GM04503 (cell line): ENCODE measurements at places on chromosomes 6 and 20.

DNA sequence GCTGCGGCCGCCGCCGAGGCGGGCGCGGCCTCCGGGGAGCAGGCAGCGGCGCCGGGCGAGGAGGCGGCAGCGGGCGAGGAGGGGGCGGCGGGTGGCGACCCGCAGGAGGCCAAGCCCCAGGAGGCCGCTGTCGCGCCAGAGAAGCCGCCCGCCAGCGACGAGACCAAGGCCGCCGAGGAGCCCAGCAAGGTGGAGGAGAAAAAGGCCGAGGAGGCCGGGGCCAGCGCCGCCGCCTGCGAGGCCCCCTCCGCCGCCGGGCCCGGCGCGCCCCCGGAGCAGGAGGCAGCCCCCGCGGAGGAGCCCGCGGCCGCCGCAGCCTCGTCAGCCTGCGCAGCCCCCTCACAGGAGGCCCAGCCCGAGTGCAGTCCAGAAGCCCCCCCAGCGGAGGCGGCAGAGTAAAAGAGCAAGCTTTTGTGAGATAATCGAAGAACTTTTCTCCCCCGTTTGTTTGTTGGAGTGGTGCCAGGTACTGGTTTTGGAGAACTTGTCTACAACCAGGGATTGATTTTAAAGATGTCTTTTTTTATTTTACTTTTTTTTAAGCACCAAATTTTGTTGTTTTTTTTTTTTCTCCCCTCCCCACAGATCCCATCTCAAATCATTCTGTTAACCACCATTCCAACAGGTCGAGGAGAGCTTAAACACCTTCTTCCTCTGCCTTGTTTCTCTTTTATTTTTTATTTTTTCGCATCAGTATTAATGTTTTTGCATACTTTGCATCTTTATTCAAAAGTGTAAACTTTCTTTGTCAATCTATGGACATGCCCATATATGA, 3.2 kb downstream of the MARCKS start:
- DNase-seq, result no peak

GRCh38 chr6:14075095-14075503, 42.5 kb upstream of the CD83 start:
- DNase-seq, result no peak

GRCh38 chr20:24968278-24968800, 19.3 kb downstream of the CST7 start:
- DNase-seq, result no peak

DNA sequence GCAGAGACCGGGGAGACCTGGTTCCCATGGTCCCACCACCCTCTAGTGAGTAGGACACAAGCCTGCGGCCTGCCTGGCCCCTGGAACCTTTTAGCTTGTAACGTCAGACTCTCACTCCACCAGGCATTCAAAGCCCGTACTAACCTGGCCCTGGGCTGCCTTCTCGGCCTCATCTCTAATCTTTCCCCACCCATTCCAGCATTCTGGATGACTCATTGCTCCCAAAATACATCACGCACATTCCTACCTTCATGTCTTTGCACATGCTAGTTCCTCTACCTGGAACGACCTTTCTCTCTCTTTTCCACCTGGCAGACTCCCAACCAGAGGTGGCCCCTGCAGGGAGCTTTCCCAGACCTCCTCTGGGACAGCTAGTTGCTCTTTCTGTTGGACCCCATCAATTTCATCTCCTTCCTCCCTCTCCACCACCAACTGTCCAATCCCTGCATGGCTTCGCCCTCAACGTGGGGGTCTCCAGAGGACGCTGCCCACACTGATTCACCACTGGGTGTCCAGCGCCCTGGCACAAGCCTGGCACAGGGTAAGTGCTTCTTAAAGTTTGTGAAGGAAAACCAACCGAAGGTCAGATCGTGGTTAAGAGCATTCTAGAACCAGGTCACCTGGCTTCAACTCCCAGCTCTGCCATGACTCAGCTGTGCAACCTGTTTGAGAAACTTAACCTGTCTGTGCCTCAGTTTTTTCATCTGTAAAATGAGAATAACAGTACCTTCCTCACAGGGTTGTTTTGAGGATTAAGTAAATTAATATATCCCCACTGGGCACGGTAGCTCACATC, 35.2 kb downstream of the JPH2 start:
- DNase-seq, result no peak

DNA sequence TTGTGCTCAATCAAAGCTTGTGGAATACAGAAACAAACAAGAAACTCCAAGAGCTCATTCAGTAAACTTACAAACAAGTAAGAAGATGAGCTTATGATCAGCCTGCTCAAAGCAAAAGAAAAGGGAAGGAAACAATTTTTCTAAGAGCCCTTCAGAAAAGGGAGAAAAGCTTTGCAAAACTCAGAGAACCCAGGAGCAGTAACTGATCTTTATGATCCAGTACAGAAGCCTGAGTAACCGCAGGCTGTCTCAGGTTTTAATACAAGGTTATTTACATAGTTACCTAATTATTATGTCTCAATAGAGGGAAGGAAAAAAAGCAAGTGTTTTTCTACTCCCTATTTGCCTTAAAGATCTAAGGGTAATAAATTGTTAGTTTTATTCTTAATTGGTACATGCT, 226.5 kb downstream of the MAFB start:
- DNase-seq, result no peak

- no peak for DNase-seq
Observed at GRCh38 chr6:144027932-144028587, 20.0 kb upstream of the PLAGL1 start.

DNA sequence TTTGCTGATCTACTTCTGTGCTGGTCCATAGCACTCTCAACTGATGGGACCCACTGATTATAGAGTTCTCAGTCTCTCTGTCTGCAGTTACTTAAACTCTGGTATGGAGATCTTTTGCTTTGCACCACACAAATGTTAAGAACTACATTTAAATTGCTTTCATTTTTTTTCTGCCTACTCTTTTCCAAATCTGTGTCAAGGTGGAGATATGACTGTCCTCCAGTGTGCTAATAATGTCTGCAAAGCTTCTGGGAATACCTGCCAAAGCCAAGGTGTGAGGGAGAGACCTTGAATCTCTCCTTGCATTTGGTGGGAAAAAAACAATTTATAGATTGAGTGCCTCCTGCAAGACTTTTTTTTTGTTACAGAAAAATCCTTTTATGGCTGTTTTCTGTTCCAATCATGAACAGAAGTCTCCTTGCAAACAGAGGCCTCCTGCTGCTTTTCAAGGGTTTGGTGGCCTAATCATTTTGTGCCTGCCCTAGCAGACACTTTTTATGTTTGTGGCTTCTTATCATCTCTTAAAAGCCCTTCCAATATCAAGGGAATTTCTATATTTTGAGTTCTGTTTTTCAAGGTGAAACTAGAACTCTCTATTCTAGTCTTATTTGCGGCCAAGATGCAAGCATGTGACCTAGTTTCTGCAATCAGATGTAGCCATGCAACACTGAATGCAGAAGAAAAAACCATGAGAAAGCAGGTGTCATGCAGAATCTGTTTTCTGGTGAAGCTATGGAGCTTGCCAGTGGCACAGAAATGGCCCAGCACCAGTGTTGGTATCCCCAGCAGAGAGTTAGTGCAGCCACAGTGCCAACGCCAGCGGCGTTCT, 23.2 kb upstream of the AKIRIN2 start:
- no peak for DNase-seq

DNA sequence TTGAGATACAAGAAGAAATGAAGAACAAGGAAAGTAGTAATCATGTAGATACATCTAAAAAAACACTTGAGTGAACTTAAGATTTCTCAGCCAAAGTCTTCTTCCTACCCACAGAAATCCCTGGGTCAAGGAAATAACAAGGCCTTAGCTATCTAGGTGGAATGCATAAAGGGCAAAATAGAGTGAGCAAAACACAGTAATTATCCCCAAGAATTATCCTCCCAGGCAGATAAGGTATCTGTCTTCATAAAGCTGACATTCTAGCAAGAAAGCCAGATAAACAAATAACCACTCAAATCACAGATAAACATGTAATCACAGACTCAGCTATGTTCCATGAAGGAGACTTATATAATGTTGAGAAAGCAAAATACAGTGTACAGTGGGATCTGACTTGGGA, 136.9 kb upstream of the C6orf118 start:
- no peak for DNase-seq

- no peak for DNase-seq
Observed at GRCh38 chr6:40352527-40353170, 234.5 kb downstream of the LRFN2 start.

- DNase-seq, result no peak
Observed at GRCh38 chr6:5042436-5042835, 38.6 kb upstream of the RPP40 start.

DNA sequence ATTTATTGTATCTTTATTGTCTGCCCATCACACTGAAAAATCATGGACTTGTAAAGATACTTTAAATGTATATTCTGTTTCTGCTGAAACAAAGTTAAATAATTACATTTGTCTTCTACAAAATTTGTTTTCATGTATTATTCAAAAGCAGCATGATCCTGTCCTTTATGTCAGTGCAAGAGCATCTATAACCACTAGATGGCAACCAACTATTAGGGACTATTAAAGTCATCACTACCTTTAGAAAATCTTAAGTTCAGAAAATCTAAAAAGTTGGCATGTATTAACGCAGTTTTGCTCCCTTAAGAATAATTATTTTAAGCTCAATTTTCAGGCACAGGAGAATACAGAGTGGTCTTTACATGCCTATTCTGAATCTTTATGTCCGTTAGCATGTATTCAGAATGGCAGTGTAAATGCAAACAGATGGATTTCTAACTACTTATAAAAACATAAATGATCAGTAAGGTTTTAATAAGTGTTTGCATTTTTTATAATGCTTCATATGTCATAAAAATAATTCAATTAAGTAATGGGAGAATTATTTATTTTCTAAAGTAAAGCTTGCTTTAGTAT, 17.8 kb downstream of the TMEM30A start:
- DNase-seq, result no peak

DNA sequence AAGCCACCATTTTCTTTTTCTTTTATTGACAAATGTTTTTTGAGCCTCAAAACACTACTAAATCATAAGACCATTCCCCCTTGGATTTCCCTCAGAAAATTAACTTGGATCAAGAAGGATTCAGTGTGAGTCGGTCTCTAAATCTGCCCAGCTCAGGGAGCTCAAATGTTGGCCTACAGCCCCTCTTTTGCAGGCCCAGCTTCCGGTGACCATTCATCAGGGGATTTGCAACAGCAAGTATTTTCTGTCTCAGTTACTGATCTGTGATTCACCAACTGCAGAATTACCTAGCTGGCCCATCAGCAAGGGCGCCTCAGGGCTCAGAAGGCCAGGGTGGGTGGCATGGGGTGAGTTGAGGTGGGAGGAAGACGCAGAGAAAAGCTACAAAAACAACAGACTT, 318.1 kb downstream of the CDC5L start:
- no peak for DNase-seq

DNA sequence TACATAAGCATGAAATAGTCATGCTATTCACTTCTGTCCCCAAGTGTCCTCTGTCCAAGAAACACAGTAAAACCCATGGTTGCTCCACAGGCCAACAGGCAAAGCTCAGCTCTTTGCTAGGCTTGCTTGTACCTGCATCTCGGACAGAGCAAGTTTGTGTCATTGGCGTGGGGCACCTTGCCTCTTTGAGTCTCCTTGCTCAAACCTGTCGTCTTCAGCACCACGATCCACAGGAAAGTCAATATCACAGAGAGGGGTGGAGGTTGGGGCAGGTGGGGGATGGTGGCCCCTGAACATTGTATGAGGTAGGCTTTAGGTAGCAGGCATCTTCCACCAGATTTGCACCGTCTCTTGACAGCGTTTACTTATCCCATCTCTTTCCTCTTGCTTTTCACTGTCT, 4.1 kb upstream of the TMEM14B start:
- no peak for DNase-seq

DNA sequence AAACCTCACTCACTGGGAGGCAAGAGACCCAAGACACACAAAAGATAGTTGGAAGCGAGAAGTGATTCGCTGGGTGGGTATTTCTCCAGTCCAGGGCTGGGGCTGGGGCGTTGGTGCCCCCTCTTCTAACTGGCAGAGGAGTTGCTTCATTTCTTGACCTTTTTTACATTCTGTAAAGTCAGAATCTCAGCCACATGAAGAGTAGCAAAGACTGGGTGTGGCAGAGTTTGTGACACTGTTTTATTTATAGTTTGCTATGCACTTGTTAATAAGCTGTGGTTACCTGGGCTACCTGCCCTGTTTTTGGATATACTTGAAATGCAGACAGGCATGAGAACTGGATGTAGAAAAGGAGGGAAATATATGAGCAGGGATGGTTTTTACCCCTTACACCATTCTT, 42.3 kb downstream of the IL20RA start:
- DNase-seq, result no peak

DNA sequence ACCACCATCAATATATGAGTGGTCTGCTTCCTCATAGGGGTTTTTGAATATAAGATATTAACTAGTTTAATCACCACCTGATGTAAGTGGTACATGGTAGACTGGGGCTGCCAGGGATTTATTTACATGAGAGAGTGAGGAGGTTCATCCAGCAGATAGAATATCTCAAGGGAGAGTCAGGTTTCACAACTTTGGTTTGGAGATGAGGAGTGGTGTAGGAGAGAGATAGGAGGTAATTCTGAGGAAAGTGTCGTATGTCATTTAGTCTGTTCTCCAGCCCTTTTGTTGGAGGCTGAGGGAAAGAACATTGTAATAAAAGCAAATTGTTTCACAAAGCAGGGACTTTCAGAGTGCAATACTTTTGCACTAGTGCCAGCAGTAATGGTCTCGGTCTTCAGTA, 16.8 kb downstream of the L3MBTL3 start:
- DNase-seq, result no peak

- DNase-seq, result no peak
Observed at GRCh38 chr6:20126789-20127653, 85.2 kb downstream of the MBOAT1 start.

GRCh38 chr20:49813305-49813974, 812 bp downstream of the SLC9A8 start:
- no peak for DNase-seq

DNA sequence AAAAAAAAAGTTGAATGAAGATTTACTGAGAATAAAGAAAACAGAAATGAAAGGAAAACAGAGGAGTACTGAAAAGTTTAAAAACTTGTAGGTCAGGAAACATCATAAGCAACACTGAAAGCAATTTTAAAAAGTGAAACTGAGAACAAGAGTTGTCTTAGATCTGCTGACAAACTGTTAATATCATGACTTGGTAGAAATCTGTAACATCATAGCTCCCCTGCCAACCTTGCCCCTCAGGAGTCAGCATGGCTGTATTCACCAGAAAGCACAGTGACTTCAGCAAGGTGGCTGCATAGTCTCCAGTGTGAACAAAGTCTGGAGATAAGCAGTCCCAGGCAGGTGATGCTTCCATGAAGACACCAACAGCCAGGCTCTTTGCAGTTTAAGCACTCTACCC, 5.3 kb downstream of the NAA20 start:
- DNase-seq, result no peak

- DNase-seq, result no peak
Observed at GRCh38 chr20:44618318-44618731, 33.2 kb downstream of the ADA start.

- DNase-seq, result no peak
Observed at GRCh38 chr6:56685994-56686393, 43.3 kb upstream of the DST start.

DNA sequence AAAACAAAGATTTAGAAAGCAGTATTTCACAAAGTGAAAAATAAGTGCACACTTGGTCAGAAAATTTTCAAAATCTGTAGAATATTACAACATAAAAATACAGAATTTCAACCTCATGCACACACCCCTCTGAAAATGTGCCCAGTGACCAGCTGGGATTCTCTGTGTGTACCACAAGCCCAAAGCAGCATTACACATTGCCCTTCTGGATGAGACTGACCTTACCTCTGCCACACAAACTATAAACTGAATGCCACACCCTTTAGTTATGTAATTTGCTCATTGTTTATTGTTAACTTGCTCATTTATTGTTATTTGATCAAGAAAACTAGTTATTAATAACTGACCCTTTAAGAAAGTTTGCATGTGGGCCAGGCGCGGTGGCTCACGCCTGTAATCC, 303.0 kb downstream of the FOXC1 start:
- no peak for DNase-seq

GRCh38 chr20:50969435-50969834, 10.8 kb downstream of the MOCS3 start:
- DNase-seq, result no peak
